ENCODE measurements at places on chromosomes 12 and 14. TPM values are rescaled to one million over a fixed set of nuclear protein-coding genes. Genes with fewer than 3 reads are reported as not detected.
A peak's percentile ranks its signal among the peaks of the same experiment; 100 is the strongest.

GRCh38 chr14:57974896-57975295 lies 109.0 kb upstream of the SLC35F4 start:
- DNase-seq, result no peak

The STK38L gene
- polyA plus RNA-seq, result 3.8 TPM

DNA sequence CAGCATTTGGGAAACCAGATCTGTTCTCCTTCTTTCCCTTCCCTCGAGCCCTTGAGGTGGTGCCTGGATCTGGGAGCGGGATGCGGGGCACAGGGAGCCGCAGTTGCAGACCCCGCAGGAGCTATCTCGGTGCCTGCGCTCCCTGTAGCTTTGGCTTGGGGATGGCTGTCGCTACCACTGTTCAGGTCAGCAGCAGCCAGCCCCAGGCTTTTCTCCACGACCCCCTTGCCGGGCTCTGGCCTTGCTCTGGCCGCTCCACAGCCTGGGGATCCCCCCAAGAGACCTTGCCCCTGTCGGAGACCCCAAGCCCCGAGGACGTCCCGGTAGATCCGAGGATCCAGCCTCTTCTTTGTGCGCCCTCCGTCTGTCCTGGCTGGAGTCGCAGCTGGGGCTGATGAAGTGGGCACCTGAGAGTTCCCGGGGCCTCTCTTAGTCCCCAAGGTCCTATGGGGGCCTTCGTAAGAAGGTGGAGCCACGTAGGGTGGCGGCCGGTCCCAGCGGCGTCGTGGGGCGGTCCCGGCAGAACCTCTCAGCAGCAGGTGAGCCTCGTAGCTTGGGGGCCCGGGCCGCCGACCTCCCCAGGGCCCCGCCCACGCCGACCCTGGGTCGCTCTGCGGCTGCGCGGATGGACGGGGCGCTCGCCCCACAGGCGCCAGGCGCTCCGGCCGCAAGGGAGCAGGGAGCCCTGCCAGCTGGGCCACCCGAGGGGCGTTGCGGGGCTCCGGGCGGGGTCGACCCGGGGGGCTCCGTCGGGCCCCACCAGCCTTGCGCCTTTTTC lies 1.3 kb downstream of the DDN start:
- DNase-seq, result no peak

DNA sequence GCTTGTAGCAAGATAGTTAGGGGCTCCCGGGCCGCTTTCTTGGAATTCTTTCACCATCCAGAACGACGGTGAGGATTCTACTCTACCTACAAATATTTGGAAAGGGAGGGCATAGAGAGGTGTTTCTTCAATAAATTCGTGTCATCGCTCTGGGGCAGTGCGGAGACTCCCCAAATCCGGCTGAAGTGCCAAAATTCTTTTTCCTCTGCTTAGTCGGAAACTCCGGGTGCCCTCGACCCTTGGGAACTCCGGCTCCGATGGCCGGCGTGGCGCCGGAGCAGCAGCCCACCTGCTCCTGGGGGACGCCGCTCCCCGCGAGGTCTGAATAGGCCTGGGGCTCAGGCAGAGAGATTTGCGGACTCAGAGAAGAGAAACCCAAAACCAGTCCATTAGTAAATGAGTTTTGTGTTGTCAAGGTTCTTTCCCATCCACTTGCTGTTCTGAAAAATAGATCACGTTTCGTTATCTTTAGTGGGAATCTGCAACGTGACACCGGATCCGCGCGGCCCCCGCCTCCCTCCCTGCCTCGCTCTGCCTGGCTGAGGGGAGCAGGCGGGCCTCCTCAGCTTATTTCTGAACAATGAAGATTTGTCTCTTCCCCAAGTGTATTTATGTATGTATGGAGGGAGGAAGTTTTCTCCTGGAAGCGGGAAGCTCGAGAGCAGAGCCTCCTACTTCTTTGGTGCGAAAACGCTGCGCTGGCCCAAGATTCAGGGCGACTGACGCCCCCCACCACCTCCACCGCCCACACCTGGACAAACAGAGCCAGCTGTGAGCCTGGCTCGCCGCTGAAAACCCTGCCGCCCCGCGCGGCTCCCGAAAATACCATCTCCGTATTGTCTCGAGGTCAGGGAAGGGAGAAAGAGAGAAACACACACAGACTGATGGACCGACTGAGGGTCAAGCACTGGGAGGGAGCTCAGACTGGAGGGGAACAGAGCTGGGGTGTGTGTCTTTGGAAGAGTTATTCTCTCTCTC lies 3.7 kb upstream of the SIX1 start:
- DNase-seq, result no peak

The PMEL gene
- polyA plus RNA-seq, result 1.1 TPM

- no peak for DNase-seq
Measured at GRCh38 chr12:115972241-115972640, 305.3 kb downstream of the MED13L start.

The KCNJ8 gene
- not detected for polyA plus RNA-seq

DNA sequence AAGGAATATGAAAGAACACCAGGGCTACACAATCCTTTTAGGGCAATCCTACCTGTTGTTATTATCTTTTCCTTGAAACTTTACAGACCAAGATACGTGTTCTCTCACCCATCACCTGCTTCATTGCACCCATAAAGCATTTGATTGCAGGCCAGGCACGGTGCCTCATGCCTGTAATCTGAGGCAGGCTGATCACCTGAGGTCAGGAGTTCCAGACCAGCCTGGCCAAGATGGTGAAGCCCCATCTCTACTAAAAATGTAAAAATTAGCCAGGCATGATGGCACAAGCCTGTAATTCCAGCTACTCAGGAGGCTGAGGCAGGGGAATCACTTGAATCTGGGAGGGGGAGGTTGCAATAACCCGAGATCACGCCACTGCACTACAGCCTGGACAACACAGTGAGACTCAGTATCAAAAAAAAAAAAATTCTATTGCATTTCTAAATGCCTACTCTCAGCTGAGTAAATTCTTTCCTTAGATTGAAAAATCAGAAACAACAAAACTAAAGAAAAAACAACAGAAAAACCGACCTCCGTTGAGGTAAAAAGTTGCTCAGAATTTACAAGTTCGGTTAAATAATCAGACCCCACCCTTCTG lies 183.7 kb upstream of the TMEM132C start:
- no peak for DNase-seq

DNA sequence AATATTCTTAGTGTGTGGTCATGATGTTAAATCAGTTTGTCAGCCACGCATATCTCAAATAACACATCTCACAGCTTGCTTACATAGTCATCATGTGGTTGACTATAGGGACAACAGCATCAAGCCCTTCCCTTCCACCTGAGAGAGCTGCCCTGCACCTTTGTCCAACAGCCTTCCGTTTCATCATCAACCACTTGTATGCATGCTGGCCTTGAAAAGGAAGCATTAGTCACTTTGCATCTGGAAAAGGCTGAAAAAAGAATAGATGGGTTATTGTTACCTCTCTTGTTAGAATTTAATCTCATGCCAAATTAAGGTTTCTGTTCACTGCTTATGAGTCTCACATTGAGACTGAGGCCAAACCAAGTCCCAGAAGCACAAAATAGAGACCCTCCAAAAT lies 1586.5 kb upstream of the SEL1L start:
- DNase-seq, result peak; percentile 40

The SETD1B gene
- 2.6 TPM for polyA plus RNA-seq

GRCh38 chr14:71209888-71210287 lies 302.6 kb downstream of the PCNX1 start:
- DNase-seq, result no peak

The RHEBL1 gene
- 6.3 TPM for polyA plus RNA-seq

DNA sequence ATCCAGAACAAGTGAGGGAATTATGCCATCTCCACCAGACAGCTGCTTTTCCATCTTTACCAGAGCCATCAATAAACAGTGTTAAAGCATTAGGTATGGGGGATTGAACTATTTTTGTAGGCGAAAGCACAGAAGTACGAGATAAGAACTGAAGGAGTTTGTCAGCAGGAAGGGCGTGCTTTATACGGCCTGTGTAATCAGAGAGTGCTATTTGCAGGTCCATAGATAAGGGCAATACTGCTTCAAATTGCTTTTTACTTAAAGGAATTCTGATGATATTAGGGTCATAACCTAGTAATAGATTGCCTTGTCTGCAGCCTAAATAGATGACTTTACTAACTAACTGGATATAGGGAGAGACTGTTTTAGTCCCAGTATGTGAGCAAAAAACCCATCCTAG lies 20.3 kb upstream of the CLEC4E start:
- no peak for DNase-seq

GRCh38 chr12:42575717-42576116 lies 13.8 kb downstream of the PRICKLE1 start:
- DNase-seq, result no peak

GRCh38 chr12:50110762-50111351 lies 1.2 kb upstream of the COX14 start:
- no peak for DNase-seq

GRCh38 chr14:73888460-73888725 lies 1.7 kb downstream of the ZNF410 start:
- DNase-seq, result no peak

DNA sequence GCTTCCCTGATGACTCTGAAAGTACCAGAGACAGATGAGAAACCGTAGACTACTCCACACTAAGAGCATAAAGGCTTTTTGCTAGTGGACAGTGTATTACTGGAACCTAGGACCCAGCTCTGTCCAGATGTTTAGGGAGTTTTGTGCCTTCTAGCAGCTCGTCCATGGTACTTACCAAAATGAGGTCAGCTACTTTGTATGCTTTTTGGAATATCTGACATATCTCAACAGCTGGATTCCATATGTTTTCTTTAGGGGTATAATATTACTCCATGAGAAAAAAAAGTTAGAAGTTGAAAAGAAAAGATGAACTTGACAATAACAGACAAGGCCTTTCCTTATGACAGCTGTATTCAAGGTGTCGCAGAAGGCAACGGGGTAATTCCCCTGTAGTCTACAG lies 32.1 kb upstream of the FRMD6 start:
- no peak for DNase-seq

The SLC17A8 gene
- not detected for polyA plus RNA-seq

DNA sequence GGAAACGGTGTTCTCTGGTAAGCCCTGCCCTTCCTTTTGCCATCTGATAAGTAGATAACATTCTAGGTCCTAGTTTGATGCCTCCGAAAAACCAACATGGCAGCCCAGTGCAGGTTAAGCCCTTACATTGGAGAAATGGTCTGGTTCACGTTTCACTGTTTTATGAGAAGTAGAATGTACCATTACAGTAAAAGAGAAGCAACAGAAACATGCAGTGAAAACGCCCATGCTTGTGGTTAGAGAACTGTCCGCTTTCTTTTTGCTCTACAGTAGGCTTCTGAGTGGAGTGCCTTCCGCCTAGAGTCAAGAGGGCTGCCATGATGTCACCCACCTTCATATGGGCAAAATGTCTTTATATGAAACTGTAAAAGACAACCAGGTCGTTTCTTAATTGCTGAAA lies 190.4 kb upstream of the BCL2L14 start:
- DNase-seq, result no peak

- DNase-seq, result no peak
Measured at GRCh38 chr14:104741803-104742251, 11.1 kb upstream of the SIVA1 start.

The KRT3 gene
- polyA plus RNA-seq, result not detected

GRCh38 chr12:138898-139534 lies 72.4 kb downstream of the IQSEC3 start:
- no peak for DNase-seq

The WDHD1 gene
- 13.2 TPM for polyA plus RNA-seq

The KIF26A gene
- polyA plus RNA-seq, result 0.42 TPM

- no peak for DNase-seq
Measured at GRCh38 chr12:77642246-77642645, 188.4 kb upstream of the NAV3 start.

DNA sequence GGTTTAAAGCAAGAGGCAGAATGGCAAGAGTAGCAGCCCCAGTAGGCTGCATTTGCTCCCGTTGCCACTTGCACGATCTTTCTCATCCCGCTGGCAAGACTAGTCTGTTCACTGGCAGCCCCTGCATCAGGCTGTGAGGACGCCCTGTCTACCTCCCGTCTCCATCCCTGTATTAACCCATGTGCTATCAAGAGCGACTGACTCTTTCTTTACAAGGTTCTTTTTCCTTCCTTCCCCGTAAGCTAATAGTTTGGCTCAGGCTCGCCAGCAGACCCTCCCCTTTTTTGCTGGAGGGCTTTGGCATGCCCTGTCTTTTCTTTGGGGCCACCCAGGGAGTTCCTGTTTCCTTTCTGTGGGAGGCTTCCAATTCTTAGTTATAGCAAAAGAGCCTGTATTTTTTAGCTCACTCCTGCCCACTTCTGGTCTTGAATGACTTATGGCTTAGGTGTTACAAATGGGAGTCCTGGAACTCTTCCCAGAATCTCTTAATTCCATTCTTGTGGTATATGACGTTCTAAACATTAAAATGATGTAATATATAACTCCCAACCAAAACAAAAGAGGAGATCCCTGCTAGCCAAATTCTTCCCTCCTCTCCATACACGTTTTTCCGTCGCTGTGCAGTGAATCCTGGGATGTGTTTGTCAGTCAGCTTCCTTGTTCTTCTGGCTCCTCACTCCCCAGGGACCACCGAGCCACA lies 149.0 kb downstream of the PRKCH start:
- DNase-seq, result peak; percentile 87

DNA sequence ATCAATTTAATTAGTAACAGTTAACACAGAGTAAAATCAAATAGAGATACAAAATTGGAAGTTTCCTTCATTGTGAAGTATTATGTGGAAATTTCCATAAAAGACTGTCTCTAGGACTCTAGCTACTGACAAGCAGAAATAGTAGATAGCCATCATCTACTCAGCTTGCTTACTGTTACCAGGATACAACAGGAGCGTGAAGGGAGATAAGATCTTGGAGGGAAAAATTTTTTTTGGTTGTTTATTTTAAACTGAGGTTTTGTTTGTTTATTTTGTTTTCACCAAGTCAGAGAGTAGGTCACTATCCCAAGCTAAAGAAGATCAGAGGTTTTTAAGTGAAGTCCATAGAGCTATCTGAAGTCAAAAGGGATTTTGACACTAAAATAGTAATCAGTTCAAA lies 861.3 kb upstream of the MGAT4C start:
- DNase-seq, result no peak

GRCh38 chr12:114316076-114316475 lies 89.9 kb downstream of the TBX5 start:
- peak; percentile 52 for DNase-seq

The SLC10A1 gene
- polyA plus RNA-seq, result not detected

- DNase-seq, result no peak
Measured at GRCh38 chr12:124543052-124543589, 24.3 kb downstream of the NCOR2 start.

The SLC22A17 gene
- polyA plus RNA-seq, result 5.9 TPM

DNA sequence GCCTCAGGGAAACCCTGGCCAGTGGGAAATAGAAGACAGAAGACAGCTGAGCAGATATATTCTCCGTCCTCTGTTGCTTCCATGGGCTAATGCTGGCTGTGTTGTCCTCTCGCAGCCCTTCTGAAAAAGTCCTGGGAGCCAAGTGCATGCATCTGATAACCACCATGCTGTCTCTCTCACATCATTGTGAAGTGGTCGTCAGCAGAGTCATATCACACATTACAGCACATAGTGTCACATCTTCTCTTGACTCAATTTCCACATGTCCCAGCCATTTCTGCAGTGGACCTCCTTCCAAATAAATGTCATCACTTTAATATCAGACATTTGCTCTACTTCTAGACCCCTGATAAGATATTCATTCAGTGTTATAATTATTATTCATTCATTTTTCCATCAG lies 3.8 kb downstream of the TAS2R20 start:
- no peak for DNase-seq

Data from foreskin keratinocyte (primary cell).